ENCODE measurements at places on chromosomes 2 and 18.
A peak's percentile ranks its signal among the peaks of the same experiment; 100 is the strongest.

- peak; percentile 11 for DNase-seq
Measured at GRCh38 chr2:126749537-126749936, 93.6 kb downstream of the GYPC start.

- DNase-seq, result no peak
Measured at GRCh38 chr2:10847008-10847407, 34.4 kb upstream of the PDIA6 start.

GRCh38 chr2:30348825-30349224 is 98.2 kb upstream of the LCLAT1 start:
- DNase-seq, result no peak

- no peak for DNase-seq
Measured at GRCh38 chr18:76431437-76432273, 63.4 kb downstream of the ZNF516 start.

DNA sequence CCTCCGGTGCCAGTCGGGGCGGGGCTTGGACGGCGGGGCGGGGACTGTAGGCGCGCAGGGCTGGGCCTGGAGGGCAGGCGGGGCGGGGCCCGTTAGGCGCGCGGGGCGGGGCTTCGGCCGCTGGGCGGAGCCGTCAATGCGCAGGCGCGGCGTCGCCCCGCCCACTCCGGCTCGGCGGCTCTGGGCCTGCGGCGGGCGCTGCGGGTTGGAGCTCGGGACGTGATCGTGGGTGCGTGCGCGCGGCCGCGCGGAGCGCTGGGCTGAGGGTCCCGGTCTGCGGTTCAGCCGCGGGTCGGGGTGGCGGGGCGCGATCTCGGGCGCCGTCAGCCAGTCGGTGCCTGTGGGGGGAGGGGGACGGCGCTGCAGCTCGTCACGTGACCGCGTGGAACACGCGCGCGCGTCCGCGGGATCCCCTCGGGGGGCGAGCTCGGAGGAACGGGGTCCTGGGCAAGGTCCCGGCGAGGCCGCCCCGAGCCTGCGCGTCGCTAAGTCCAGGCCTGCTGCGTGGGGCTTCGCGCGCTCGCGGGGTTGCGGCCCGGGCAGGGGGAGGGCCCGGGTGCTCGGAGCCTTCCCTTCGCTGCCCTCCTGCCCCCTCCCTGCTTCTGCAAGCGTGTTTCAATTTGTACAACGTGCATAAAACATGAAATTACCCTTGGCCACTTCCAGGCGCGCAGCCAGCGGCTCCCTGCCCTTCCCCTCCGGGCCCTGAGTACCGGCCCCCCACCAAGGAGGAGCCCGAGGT is at the start of gene D2HGDH:
Gene D2HGDH (plus strand): TSS at position 164 of the 742 bp plus-strand sequence. CDS start 595 bp downstream, outside the sequence.
- peak; percentile 19 for DNase-seq

DNA sequence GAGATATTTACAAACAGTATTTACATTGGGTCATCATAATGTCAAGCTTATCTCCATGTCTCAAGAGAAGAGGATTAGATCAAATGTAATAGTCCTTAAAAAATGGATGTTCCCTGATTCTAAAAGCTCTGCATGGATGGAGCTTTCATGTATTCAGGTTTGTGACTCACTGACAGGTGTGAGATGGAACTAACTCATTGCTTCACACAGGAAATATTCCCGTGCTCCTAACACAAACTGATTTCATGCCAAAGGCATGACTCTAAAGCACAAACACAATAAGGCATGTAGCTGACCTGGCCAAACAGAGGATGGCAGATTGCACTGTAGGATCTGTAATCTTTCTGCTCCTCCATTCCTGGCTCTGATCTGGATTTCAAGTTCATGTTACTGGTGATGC is 110.0 kb downstream of the ALK start:
- DNase-seq, result no peak

- DNase-seq, result no peak
Measured at GRCh38 chr2:19086231-19086651, 272.2 kb downstream of the OSR1 start.

DNA sequence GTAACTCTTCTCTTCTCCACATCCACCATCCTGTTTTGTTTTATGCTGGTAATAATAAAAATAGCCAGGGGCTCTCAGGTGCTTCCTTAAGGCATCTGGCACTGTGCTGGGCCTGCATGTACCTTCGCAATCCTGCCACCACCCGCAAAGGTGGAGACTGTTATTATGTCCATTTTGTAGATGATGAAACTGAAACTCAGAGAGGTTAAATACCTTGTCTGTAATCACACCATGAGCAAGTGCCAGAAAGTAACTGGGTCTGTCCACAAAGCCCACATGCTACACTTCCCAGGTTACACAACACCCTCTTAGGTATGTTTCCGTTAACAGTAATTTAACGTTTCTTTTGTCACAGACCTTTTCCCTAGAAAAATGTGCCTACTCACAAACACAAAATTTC is 27.0 kb downstream of the NRP2 start:
- no peak for DNase-seq

DNA sequence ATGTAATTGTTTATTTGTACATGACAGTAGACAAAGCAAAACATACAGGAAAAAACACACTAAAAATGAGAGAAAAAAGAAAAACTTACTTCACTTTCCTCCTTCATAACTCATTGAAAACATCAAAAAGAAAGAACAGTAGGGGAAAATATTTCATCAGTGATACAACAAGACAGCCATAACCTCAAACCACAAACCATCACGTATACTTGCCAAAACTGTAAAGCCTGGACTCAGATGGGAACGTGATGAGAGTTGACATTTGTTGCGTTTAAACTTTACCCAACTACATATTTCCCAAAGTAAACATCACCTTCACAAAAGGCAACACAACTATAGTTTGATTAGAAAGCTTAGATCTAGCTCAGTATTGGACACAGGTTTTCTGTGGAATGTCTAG is 278.2 kb upstream of the COL3A1 start:
- DNase-seq, result no peak

DNA sequence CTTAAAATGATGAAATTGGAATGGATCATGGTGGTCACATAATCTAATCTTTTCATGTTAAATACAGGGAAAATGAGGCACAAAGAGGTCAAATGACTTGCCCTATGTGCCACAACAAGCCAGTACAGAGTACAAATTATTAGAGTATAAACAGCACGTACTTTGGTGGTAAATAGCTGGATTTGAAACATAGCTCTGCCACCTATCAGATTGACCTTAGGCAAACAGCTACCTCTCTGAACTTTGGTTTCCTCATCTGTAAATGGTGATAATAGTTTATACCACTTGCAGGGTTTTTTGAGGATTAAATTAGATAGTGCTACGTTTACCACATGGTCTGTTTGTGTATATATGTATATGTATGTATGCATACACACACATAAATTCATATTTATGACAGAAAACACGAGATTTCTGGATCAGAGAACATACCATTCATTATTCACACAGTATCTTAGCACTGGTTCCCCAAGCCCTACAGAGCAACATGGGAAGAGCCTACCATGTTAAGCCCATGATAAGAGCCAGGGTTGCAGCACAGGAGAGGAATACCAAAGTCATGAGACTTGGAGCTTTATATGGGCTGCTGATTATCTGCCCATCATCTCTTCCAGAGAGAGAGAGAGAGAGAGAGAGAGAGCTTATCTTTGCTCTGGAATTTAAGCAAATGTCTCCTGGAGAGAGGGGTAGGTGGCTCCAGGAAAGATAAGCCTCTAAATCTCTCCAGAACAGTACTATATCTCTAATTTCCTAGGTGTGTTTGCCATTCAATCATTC is 73.5 kb downstream of the MDH1 start:
- DNase-seq, result no peak
